ENCODE measurements at places on chromosomes 3 and 15.

GRCh38 chr3:130276203-130276803 is 69.2 kb upstream of the COL6A5 start:
- DNase-seq, result peak; percentile 57

DNA sequence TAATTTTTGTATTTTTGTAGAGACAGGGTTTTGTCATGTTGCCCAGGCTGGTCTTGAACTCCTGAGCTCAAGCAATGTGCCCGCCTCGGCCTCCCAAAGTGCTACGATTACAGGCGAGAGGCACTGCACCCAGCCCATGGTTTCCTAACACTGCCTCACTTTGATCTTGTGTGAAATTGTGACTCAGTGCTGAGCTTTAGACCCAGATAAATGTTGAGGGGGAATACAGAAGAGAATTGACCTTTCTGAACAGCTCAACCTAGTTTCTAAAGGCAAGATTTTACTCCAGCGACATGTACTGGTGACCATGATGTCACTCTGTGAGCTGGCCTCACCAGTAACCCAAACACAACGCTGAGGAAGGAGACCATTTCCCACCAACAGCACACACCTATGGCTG is 73.5 kb downstream of the ATP1B3 start:
- DNase-seq, result no peak

- no peak for DNase-seq
Measured at GRCh38 chr3:100988080-100988479, 5.1 kb downstream of the ABI3BP start.

- DNase-seq, result peak; percentile 88
Measured at GRCh38 chr15:82571722-82572222, 31.5 kb upstream of the RPS17 start.

GRCh38 chr15:62799037-62799436 is 243.5 kb upstream of the TPM1 start:
- DNase-seq, result no peak

DNA sequence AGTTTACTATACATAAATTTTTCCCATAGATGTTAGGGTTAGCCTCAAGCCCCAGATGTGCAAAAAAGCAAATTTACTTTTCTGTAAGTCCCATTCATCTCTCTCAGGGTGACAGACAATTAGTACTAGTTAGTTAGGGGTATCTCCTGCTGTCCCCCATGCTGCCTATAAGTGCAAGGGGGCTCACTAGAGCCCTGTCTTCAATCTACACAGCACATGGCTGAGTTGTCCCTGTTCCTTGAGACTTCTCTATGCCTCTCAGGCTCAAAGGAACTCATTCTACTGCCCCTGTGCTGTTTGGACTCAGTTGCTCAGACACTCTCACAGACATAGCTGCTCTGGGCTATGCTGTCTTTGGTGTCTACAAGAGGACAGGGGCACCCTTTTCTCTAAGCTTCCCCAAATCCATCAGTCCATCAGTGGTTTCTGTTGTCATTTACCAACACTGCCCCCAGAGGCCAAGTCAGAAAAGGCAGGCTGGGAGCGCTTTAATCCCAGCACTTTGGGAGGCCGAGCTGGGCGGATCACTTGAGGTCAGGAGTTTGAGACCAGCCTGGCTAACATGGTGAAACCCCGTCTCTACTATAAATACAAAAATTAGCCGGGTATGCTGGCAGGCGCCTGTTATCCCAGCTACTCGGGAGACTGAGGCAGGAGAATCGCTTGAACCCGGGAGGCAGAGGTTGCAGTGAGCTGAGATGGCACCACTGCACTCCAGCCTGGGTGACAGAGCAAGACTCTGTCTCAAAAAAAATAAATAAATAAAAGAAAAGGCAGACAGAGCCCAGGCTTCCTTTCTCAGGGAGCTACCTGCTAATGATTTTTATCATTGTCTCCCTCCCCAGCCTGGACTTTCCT is 31.4 kb upstream of the PRTG start:
- peak; percentile 7 for DNase-seq

DNA sequence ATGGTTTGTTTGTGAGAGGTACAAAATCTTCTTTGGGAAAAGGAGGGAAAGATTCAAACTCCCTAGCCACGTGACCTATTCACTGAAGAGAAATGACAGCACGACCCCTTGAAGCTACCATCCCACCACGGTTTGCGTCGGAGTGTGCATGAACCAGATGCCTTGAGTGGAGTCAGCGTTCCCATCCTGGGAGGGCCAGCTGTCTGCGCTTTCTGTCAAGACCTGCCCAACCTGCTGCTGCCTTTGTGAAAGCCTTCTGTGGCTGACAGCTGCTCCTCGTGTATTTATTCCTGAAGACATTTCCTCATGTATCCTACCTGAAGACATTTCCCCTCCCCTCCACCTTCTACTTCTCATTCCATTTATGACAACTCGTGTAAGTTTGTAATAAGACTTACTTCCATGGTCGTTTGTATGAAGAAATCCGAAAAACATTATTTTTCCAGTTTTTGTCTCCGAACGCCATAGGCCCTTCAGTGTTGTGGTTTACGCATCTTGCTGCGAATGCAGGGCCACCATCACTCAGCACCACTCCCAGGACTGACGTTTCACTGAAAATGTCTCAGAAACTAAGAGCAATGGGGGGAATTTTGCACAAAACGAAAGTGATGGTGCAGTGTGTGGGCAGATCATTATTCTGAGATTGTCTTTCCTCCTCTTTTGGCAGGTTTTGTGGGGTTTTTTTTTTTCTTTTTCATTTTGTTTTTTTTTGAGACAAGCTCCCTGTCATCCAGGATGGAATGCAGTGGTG is 18.9 kb downstream of the EBLN2 start:
- DNase-seq, result no peak

DNA sequence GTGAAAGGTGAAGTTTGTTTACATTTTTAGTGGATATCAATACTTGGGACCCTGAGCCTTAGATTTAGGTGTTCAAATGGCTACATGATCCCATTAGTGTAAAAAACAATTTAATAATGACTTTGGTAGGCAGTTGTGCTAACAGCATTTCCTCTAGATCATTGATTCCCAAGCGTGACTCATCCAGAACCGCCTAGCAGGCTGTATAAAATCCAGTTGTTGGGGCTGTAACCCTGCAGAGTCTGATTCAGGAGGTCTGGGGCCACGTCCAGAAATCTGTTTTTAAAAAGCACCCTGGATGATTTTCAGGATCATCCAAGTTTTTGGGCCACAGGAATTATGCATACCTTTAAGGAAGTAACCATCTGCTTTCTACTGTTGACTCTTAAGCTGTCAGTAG is 156.4 kb downstream of the TP63 start:
- no peak for DNase-seq

GRCh38 chr15:49843725-49844124 is 222.9 kb downstream of the DTWD1 start:
- no peak for DNase-seq

DNA sequence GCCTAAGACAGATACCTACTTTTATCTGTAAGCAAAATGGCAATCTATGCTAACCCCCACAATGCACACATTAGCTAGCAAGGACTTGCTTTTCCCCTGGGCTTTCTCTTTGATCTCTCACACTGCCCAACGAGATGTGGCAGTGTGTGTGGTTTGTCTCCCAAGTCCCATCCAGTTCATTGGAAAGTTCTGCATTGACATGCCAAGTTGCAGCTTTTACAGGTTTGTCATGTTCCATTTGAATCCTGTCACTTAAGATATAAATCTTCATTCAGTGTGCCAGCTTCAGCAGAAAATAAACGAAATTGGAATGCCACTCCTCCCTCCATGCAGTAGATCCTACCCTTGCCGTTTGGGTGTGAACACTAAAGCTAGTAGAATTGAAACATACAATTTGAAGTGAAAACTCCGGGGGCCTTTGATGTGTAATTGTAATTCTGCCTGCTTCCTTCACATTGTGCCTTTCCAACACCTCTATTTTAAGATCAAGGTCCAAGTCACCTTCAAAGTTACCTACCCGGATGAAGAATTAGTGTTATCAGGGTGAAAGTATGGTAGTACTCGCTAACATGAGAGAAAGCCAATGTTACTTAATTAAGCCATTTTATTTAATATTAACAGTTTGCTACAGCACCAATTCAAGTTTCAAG is 130.9 kb upstream of the BHLHE40 start:
- no peak for DNase-seq

DNA sequence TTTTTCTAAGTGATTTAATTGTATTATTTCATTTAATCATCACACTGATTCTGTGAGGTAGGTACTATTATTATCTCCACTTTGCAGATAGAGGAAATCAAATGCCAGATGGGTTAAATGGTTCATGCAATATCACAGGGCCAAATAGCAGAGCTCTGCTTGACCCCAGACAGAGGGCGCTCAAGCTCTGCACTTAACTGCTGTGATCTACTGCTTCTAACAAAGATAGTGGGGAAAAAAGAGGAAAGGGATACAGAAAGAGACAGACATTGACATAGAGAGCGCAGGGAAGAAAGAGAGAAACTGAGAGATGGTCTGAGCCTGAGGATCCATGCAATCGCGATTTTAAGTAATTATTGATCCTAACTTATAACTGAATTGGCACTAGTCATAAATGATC is 279.1 kb upstream of the THRB start:
- DNase-seq, result peak; percentile 81

GRCh38 chr3:44682182-44682896 is 30.1 kb upstream of the ZNF502 start:
- no peak for DNase-seq

GRCh38 chr3:114878114-114878839 is 268.8 kb downstream of the ZBTB20 start:
- peak; percentile 64 for DNase-seq

GRCh38 chr15:25544076-25544475 is 105.3 kb upstream of the UBE3A start:
- no peak for DNase-seq

DNA sequence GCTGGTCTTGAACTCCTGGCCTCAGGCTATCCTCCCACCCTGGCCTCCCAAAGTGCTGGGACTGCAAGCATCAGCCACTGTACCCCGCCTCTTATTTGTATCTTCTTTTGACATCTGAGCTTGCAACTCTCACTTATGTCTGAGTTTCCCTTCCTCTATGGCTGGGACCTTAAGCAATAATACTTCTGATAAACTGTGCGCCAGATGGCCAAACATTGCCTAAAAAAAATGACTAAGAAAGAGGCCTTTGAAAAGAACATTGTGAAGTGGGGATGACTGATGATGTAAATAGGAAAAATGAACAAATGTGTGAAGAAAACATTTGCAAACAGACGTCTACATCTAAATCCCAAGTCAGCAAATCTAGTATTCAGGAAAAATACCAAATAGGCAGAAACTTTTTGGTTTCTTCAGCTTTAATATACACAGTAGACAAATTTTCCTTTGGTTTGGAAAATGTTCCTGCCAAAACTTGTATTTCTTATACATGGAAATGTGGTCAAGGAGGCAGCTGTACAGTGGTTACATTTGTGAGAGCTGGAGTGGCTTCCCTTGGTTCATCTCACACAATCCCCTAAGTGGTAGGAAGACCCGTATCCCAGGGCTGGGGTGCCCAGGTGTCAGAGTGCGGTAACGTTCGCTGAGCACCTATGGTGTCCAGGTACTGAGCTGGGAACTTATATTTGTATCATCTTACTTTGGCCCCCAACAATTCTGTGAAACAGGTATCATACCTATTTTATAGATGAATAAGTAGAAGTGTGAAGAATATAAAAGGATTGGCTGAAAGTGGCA is 11.6 kb upstream of the TFRC start:
- peak; percentile 31 for DNase-seq

GRCh38 chr3:73007992-73008712 is 11.5 kb downstream of the PPP4R2 start:
- no peak for DNase-seq

- DNase-seq, result no peak
Measured at GRCh38 chr3:127647166-127647844, 18.3 kb downstream of the PODXL2 start.

GRCh38 chr15:90596943-90597342 is 67.2 kb downstream of the CRTC3 start:
- DNase-seq, result peak; percentile 85

DNA sequence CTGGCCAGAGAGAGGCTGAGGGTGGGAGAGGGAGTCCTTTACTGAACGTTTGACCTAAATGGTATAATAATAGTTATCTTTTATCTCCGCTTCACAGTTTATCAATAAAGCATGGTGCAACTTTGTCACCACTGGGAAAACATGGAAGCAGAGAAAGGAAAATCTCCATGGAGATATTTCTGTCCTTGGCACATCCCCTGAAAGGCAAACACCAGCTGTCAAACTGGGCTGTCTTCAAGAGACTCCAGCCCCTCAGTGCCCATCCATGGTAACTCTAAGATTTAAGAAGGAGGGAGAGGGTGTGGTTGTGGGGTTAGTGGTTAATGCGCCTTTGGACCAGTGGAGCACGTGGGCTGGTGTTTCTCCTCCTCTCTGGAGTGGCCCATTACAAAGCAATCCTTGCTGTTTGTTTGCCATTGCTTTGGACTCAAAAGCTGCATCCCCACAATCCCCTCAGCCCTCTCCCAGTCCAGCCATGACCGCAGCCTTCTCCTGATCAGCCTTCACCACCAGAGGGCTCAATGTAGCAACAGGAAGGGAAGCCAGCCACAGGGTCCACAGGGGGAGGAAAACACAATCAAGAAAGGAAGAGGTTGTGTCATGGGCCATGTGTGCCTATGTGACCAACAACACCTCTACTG is 38.2 kb upstream of the FAM174B start:
- DNase-seq, result peak; percentile 32

- DNase-seq, result no peak
Measured at GRCh38 chr3:16548721-16549120, 35.2 kb upstream of the RFTN1 start.

GRCh38 chr3:179615458-179616173 is 11.0 kb downstream of the NDUFB5 start:
- no peak for DNase-seq

- no peak for DNase-seq
Measured at GRCh38 chr3:159632851-159633250, 355.8 kb upstream of the IL12A start.

Measured in pons (tissue), 1 donor.